ENCODE measurements at places on chromosomes 4 and X. TPM values are rescaled to one million over a fixed set of nuclear protein-coding genes. Genes with fewer than 3 reads are reported as not detected.

- no peaks in the 10 kb centered on the region for H3K36me3 ChIP-seq
- H3K27me3 ChIP-seq, result no peaks in the 10 kb centered on the region
- no peak for DNase-seq
- H3K4me1 ChIP-seq, result no peaks in the 10 kb centered on the region
- H3K27ac ChIP-seq, result no peak overlapping the region
These were observed 141.8 kb downstream of the SHROOM3 start for GRCh38 chr4:76576824-76577223.

- H3K36me3 ChIP-seq, result no peaks in the 10 kb centered on the region
- H3K27me3 ChIP-seq, result no peaks in the 10 kb centered on the region
- no peak for DNase-seq
- no peak overlapping the region for H3K27ac ChIP-seq
These were observed 40.5 kb upstream of the OGT start for GRCh38 chrX:71492231-71493065.

WDR19 gene
- 60.2 TPM for total RNA-seq

- DNase-seq, result no peak
- H3K4me3 ChIP-seq, result no peak overlapping the region
- no peaks in the 10 kb centered on the region for H3K27me3 ChIP-seq
- no peak overlapping the region for H3K27ac ChIP-seq
These were observed 101.5 kb upstream of the C1GALT1C1 start for GRCh38 chrX:120731386-120731785.

GRCh38 chrX:124103966-124104365 lies 142.5 kb downstream of the STAG2 start:
- H3K27ac ChIP-seq, result no peak overlapping the region
- DNase-seq, result no peak
- H3K4me1 ChIP-seq, result no peaks in the 10 kb centered on the region

DNA sequence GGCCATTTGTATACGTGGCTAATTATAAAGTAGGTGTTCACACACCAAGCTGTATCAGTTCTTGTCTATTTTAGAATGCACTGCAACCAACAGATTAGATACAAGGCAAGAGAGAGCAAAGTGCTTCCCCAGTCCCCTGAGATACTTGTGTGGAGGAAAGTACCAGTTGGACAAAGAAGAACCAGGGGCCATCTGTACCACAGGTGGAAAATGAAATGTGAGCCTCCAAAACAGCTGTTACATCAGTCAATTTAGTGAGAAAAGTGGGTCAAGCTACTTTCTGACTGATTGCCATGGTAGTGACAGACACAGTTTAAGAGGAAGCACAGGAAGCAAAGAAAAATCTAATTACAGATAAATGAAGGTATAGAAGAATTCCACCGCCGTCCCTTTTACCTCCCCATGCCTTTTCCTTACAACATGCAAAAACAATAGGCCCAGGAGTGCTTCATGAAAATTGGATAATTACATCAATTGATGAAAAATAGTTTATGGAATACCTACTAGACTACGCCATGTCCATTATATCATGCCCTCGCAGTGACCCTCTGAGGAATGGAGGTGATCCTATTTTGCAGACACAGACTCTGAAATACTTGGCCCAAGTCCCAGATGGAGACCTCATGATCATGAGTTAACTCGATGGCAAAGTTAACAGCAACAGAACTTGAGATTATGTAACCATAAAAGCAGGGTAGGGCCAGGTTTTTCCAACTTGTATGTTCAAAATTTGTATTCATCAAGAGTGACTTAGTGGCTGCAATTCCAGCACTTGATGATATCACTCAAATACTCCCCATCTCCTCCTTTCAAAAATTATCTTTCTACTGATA lies 15.8 kb downstream of the SMPX start:
- H3K4me1 ChIP-seq, result peaks cover 6% of the 10 kb centered on the region
- no peak overlapping the region for H3K27ac ChIP-seq
- H3K36me3 ChIP-seq, result no peaks in the 10 kb centered on the region
- no peak overlapping the region for H3K4me3 ChIP-seq
- no peaks in the 10 kb centered on the region for H3K27me3 ChIP-seq
- no peak for DNase-seq

- H3K27me3 ChIP-seq, result no peaks in the 10 kb centered on the region
- no peak overlapping the region for H3K4me3 ChIP-seq
- DNase-seq, result no peak
- H3K4me1 ChIP-seq, result no peaks in the 10 kb centered on the region
These were observed 146.7 kb upstream of the VEGFC start for GRCh38 chr4:176939445-176939844.

DNA sequence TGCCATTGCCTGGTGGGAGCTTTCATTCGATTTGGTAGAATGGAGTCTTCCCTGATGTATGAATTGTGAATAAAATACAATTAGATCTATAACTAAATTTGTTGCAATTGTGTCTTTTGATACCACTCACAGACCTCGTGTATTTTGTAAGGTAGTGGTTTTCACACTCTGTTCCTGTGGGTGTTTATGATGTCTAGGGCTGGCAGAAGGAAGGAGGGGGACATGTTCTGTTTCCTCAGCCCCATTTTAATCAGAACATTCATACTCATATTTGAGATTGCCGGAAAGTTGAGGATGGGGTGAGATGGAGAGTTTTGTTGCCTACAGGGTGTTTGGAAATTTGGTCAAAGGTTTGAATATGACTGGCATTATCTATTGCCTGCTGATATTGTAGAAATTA lies 42.9 kb downstream of the PTTG2 start:
- peaks cover 3% of the 10 kb centered on the region for H3K4me1 ChIP-seq
- no peak overlapping the region for H3K27ac ChIP-seq
- H3K36me3 ChIP-seq, result no peaks in the 10 kb centered on the region
- H3K27me3 ChIP-seq, result no peaks in the 10 kb centered on the region

GRCh38 chrX:111386615-111387233 lies 25.3 kb downstream of the DCX start:
- H3K27me3 ChIP-seq, result no peaks in the 10 kb centered on the region
- no peak overlapping the region for H3K4me3 ChIP-seq
- peak overlapping the region; percentile 22 for H3K27ac ChIP-seq
- no peaks in the 10 kb centered on the region for H3K4me1 ChIP-seq
- H3K36me3 ChIP-seq, result no peaks in the 10 kb centered on the region
- DNase-seq, result no peak

DNA sequence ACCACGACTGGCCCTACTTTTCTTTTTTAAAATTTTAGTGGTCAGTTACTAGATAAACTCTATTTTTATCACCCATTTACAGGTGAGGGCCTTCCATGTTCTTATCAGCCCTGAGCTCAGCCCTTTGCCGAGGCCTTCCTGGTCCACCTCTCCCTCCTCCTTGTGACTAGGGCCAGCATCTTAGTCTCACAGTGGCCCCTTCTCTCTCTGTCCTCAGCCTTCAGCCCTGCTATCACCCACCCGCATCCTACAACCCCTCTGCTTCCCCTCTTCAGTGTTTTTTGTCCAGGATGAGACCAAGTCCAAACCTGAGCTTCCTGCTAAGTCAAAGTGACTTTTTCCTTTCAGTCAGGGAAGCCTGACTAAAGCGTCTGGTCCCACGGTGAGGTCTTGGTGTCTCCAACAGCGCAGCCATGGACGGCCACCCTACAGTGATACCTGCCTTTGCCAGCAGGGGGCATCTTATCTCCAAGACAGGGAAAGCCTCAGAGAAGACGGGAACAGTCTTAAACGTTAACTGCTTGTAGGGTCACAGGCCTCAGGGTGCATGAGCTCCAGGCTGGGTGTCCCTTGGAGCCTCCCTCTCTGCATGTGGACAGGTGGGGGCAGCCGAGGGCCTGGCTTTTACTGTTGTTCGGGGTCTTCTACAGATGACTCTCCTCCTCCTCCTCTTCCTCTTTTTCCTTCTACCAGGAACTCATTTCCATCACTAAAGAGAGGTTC lies 11.7 kb upstream of the GAGE10 start:
- H3K4me1 ChIP-seq, result no peaks in the 10 kb centered on the region
- H3K36me3 ChIP-seq, result no peaks in the 10 kb centered on the region
- H3K27me3 ChIP-seq, result no peaks in the 10 kb centered on the region
- no peak overlapping the region for H3K27ac ChIP-seq
- DNase-seq, result peak; percentile 92
- H3K4me3 ChIP-seq, result no peak overlapping the region

TMEM165 gene
- 90.5 TPM for total RNA-seq

RTL9 gene
- total RNA-seq, result not detected

- no peaks in the 10 kb centered on the region for H3K36me3 ChIP-seq
- no peak overlapping the region for H3K27ac ChIP-seq
- no peak overlapping the region for H3K4me3 ChIP-seq
- no peaks in the 10 kb centered on the region for H3K4me1 ChIP-seq
- H3K27me3 ChIP-seq, result no peaks in the 10 kb centered on the region
These were observed 486.1 kb upstream of the POU3F4 start for GRCh38 chrX:83022020-83022419.

CLNK gene
- not detected for total RNA-seq
